GM06990 (cell line): ENCODE measurements at places on chromosomes 5 and 9.

GRCh38 chr9:108831496-108832178, 24.1 kb downstream of the ACTL7B start:
- DNase-seq = no peak

GRCh38 chr5:142640316-142641005, 45.4 kb downstream of the FGF1 start:
- DNase-seq = no peak

- no peak for DNase-seq
Measured at GRCh38 chr5:105868038-105868780, 1802.5 kb downstream of the EFNA5 start.

GRCh38 chr5:180873615-180874520, 12.8 kb upstream of the ZFP62 start:
- DNase-seq = peak; percentile 56

GRCh38 chr9:137009938-137010732, 13.8 kb upstream of the CLIC3 start:
- no peak for DNase-seq

DNA sequence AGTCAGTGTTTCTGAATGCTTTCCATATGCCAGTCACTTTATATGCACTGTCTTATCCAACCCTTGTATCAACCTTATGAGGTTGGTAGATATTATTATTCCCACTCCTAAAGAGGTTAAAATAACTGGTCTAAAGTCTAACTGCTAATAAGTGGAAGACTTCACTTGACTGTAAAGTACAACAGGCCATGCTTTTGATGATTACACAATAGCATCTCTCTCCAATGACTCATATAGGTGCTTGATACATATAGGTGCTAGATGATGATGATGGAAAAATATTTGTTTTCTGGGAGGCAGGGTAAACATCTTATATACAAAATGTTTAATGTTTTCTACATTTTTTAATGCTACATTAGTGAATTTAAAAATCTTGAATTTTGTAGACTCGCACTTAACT, 75.9 kb upstream of the NR3C1 start:
- no peak for DNase-seq

GRCh38 chr5:165457859-165458481, 1952.6 kb downstream of the MAT2B start:
- no peak for DNase-seq

DNA sequence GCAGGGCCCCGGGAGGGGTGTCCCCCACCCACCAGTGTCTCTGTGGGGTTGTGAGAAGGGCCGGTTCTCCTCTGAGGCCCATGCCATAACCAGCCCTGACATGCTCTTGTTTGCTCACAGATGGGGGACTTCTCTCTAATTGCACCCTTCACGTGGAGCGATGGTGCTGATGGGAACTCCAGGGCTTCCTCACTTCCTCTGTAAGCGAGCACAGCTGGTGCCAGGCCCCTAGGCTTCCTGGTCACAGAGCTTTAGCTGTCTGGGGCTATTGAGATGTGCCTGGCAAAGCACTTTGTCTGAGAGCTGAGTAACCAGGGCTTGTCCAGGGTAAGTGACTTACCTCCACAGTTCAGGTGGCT, 36.4 kb downstream of the PHF2 start:
- peak; percentile 33 for DNase-seq

DNA sequence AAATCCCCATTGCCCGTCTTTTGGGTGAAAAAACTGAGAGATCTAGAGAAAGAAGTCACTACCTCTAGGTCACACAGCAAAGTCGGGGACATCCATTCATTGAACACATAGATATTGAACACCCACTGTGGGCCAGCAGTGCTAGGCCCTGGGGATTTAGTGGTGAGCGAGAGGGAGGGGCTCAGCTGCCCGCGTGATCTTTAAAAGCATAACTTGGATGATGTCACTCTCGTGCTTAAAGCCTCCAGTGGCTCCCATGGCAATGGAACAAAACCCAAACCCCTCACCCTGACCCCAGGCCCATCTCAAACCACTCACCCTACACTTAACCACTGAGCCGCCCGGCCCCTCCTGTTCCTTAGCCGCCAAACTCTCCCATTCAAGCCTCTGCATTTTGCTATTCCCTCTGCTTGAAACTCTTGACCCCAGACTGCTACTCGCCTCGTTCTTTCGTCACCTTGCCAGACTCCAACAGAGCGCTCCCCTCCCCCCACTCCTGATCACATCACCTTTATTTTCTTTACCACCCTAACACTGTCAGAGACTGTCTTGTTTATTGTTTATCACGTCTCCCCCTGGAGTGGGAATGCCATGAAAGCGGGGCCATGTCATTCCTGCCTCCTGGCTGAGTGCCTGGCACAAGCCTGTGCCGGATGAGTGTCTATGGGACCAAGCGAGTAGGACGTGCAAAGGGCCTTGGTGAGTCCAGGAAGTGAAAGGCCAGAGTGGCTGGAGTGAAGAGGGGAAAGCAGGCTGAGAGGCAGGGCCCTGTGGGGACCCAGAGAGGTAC, 710 bp upstream of the PIP5KL1 start:
- DNase-seq = no peak

DNA sequence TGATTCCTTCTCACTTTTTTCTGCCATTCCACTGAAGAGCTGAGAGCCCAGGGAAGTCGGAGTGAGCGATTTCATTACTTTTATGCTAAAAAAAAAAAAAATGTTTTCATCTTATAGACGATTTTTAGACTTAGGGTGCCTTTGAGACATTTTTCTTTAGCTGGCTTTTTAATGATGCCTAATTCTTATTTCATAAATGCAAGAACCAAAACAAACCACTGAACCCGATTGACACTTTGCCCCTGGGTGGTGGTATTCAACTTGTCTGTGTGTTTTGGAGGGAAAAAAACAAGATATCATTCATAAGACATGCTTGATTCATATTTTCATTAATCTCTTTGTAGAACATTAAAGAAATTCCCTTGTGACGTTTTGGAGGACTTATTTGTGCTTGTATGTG, 2.4 kb downstream of the TLE4 start:
- DNase-seq = no peak

- no peak for DNase-seq
Measured at GRCh38 chr9:121884057-121884541, 209.0 kb downstream of the TTLL11 start.
